ENCODE measurements at places on chromosomes 4 and X.

GRCh38 chr4:151117371-151117962 is 18.0 kb downstream of the RPS3A start:
- no peak for DNase-seq

DNA sequence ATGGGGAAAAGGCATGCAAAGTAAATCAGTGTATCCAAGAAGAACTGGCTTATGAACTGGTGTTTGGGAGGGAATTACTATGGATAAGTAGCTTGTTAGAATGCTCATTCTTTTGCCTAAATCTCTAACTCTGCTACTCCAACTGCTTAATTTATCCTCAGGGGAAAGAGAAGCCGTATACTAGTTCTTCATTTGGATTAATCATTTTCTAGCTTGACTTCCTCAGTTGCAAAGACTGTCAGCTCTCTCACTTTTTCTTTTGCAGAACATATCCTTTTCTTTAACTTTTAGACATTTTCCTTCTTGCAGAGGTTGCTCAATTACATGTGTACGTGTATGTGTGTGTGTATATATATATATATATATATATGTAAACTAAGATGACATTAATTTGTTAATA is 21.9 kb downstream of the GPRIN3 start:
- no peak for DNase-seq

DNA sequence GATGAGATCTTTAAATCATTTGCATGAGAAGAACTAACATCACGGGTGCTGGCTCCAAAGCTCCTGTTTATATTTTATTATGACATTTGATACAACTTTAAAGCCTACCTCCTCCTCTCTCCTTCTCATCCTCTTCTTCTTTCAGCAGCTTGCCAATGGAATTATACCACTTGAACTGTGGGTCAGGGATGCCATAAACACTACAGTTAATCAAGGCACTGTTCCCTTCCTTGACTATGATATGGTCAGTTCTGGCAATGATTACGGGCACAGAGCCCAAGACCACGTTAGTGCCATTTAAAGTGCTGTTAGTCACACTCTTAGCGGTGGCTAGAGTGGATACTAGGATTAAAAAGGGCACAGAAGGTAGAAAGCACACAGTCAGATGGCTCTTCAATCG is 20.7 kb downstream of the MFAP3L start:
- DNase-seq: no peak

DNA sequence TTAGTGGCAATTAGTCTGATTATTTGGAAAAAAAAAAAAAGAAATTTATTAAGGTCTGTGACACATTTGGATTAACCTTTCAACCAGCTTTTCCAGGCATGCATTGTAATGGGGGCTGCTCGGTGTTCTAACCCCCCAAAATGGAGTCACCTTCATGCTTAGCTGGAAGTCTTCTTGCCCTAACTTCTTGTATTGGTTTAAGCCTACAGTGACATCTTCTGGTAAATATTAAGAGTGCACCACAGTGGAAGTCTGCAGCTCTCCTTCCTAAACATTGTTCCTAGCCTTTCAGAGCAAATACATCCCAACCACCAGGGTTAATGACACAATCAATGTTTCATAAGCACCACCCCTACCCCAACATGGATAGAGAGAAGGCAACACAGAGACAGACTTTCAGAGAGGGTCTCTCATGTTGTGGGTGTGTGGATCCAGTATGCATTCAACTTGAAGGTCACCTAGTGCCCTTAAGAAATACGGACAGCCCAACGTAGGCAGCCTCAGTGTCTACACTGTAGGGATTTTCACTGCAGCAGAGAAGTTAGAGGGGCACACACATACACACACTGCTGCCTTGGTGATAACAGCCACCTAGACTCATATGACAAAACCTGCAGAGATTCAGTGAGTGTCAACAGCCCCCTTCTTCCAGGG is 142.9 kb upstream of the MBNL3 start:
- DNase-seq: no peak

GRCh38 chrX:10709276-10709675 is 88.9 kb upstream of the MID1 start:
- DNase-seq: no peak

DNA sequence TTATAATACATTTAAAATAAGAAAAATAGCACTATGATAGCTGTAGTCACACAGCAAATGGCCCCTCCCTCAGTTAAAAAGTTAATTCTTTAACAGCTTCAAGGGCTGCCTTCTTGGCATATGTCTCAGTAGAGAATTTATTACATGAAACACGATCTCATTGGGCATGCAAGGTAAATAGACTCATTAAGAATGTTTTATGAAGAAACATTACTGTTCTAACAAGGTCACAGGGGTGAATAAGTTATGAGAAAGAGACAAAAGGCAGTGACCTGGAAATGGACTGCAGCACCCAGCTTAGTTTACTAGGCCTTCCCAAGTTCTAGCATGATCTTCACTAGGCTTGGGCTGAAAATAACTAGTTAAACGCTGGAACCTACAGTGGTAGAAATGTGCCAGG is 277.7 kb downstream of the NR3C2 start:
- DNase-seq: no peak

DNA sequence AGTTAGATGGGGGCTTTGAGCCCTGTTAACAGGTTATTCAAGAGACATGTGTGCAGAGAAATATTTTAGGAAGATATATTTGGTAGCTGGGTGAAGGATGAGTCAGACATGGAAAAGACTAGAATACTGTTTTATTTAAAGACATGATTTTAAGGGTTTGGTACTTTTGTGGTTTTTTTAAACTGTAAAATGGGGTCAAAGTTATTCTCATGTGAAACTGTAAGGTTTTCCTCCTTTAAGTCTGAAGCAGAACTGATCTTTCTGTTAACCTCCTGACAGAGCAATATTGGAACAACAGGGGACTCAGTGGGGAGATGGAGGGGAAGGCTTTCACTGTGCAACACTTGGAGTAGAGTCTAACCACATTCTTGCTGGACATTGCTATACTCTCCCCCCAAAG is 112.4 kb upstream of the LSM6 start:
- no peak for DNase-seq

- no peak for DNase-seq
Observed at GRCh38 chrX:153475271-153475670, 4.9 kb upstream of the HAUS7 start.

DNA sequence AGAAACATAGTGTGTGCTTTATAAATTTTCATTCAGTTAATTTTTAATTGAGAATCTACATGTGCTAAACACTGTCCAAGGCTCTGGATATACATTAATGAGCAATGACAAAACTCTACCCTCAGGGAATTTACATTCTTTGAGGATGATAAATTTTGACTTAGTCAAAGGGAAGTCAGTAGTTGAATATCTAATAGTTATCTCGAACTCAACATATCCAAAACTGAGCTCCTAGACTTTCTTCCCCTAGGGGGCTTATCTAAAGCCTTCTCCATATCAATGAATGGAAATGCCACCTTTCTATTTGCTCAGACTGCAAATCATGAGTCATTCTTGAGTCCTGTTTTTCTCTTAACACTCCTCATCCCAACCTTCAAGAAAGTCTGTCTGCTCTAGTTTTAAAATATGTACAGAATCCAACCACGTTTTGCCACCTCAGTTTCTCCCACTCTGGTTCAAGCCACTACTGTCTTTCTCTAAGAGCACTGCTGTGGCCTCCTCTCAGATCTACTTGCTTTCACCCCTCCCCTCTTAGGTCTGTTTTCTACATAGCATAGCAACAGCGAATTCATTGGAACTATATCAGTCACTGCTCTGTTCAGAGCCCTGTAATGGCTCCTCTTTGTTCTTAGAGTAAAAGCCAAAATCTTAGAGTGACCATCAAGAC is 9.5 kb downstream of the PARM1 start:
- no peak for DNase-seq
